ENCODE measurements at places on chromosomes 4 and X.

DNA sequence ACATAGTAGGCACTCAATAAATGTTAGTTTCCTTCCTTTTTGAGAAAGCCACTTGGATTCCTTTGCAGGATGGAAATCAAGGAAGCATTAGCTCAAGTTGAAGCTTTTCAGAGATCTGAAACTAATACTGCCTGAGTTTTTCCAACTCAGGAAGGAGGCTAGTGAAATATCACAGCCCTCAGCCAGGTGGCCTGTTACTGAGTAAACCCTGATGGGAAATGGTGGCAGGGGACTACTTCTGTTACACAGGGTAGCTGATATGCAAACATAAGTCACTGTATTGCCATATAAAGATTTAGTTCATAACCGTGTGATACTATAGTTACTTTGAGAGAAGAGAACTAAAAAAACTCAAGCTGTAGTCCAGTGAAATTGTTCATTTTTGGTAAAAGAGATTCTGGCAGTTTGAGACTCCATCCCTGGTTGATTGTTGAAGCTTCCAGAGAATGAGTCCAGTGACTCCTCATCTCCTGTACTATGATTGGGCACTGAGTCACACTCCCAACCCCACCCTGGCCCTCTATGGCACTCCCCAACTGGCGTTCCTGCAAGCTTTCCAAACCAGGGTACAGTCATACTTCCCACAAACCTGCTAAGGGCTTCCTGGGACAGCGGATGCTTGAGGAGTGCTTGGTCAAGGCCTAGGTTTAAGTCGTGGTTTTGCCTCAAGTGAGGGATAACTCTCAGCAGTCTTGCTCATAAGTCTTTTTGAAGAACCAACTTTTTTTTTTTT is 81.8 kb downstream of the MID1IP1 start:
- DNase-seq: no peak

DNA sequence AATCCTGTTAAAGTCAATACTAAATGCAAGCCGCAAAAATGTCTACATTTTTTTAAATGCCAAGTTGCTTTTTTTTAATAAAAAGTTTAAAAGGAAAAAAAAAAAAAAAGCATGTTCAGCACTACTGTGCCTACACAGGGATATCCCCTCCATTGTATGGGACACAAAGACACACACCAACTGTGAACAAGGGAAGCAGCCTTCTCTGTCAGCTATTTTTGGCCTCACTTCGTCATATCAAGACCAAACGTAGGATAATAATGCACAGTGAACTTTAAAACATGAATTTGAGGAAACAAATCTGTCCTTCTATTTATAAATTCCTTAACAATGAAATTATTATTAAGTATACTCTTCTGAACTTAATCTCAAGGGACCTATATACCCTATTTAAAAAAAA is 4.4 kb downstream of the FBXW7 start:
- DNase-seq: no peak

DNA sequence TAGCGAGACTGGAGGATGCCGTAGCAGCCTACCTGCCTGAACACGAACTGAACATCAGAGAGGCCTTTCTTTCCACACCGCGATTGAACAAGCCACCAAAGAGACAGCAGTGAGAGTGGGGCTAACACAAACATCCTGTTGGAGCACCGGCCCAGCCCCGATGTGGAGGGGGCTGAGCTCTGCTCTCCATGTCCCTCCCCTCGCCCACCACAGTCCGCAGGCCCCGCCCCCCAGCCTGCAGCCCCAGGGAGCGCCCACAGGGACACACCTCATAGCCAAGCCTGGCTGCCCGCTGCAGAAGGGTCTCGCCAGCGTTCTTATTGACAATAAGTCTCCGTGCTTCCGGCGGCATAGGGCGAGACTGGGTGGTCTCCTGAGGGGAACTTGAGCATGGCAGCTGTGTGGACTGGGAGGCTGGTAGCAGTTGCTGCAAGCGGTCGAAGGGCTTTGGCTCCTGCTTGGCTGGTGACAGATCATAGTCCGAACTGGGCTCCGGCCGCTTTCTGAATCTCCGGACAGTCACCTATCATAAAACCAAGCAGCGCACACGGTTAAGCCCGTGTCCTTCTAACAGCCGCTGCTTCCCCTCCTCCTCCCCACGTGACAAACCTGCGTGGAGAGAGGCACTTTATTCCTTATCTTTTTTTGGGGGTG is 35.8 kb downstream of the BCOR start:
- no peak for DNase-seq

DNA sequence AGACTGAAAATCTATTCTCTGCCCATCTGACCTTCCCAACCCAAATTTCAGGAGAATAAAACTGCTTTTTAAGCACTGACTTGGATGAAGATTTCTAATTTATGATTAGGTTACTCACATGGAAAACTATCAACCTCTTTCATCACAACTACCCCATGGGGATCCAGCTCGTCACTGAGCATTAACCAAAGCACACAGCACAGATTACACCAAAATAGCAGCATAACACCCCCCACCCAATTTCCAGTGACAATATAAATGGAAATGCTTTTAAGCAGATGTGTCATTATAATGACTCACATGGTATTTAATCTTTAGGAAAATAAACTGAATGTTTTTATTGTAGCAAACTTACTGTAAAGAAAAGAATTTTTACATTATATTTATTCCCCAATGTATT is 9.7 kb downstream of the SERTM2 start:
- DNase-seq: no peak

DNA sequence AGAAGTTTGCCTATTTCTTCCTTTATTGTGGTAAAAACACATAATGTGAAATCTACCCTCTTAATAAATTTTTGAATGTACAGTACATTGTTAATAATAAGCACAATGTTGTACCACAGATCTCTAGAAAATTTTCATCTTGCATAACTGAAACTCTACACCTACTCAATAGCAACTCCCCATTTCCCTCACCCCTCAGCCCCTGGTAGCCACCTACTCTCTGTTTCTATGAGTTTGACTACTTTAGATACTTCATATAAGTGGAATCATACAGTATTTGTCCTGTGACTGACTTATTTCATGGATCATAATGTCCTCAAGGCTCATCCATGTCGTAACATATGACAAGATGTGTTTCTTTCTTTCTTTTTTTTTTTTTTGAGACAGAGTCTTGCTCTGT is 446.4 kb downstream of the RPA4 start:
- no peak for DNase-seq

DNA sequence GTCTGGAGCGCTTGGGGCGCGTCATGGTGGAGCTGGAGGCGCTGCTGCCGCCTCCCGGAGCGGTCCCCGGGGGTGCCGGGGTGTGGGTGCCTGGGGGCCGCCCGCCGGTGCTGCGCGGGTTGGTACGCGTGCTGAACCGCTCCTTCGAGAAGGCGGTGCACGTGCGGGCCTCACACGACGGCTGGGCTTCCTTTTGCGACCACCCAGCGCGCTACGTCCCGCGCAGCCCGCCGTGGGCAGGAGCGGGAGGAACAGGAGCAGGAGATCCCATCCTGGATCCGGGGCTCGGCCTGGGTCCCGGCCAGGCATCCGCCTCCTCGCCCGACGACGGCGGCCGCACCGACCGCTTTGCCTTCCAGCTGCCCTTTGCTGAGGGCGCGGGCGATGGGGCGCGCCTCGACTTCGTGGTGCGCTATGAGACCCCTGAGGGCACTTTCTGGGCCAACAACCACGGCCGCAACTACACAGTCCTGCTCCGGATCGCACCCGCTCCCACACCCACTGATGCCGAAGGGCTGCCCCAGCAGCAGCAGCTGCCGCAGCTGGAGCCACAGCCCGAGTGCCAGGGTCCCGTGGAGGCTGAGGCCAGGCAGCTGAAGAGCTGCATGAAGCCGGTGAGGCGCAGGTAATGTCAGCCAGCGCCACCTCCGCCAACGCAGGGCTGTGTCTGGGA is 792 bp downstream of the PPP1R3F start:
- no peak for DNase-seq
